ENCODE measurements at places on chromosomes 11 and 22. TPM values are rescaled to one million over a fixed set of nuclear protein-coding genes. Genes with fewer than 3 reads are reported as not detected.
A peak's percentile ranks its signal among the peaks of the same experiment; 100 is the strongest.

GRCh38 chr11:71336996-71337754 is 84.8 kb upstream of the SHANK2 start:
- no peak for DNase-seq

- DNase-seq = no peak
Observed at GRCh38 chr11:69343401-69344321, 49.7 kb downstream of the MYEOV start.

GRCh38 chr11:80281194-80281593 is 840.4 kb upstream of the TENM4 start:
- no peak for DNase-seq

DNA sequence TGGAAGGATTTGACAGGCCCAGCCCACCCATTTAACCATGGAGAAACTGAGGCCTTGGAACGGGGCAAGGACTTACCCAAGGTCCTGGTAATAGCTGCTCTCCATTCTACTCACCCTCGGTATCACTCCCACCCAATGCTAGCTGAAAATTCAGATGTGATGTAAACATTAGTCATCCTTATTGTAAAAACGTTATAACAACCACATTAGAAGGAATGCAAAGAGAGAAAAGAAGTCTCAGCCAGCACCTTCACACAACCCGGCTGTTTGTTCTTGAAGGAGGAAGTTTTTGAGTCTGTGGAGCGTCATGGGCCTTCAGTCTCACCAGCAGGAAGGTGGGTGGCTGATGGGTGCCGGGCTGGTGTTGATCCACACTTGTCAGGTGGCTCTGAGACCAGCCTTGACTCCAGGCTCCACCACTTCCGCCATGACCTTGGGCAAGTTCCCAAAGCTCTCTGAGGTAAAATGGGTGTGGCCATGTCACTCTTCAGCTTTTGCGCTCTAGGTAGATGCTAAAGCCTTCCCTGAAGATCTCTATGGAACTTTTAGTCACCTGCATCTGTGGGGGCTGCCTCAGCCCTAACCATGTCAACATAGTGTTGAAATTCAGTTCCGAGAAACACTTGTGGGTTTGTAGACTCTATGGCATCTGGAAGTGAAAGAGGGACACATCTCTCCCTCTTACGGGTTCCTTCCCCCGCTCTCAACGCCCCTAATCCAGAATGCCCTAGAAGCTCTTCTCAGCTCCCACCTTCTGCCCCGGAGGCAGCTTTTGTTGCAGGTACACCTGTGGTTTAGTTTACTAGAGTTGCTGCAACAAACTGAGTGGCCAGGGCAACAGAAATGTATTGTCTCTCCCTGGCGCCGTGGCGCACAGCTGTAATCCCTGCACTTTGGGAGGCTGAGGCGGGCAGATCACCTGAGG is 14.8 kb downstream of the CD6 start:
- no peak for DNase-seq

GRCh38 chr11:87180742-87181141 is 143.0 kb downstream of the TMEM135 start:
- DNase-seq = peak; percentile 30

DNA sequence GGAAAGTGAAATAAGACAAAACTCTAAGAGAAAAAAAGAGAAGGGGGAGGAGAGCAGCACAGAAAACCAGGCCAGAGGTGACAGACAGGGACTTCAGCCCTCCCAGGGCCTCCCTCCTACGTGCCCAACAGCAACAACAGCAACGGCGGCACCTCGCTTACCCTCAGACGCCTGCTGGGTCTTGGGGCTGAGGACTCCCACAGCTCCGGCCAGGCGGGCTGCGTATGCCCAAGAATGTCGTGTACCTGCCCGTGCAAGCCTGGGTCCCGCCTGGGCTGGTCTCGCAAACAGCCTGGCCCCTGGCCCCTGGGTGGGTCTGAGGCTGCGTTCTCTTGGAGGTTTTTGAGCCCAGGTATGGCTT is 30.5 kb downstream of the ARAP1 start:
- no peak for DNase-seq

DNA sequence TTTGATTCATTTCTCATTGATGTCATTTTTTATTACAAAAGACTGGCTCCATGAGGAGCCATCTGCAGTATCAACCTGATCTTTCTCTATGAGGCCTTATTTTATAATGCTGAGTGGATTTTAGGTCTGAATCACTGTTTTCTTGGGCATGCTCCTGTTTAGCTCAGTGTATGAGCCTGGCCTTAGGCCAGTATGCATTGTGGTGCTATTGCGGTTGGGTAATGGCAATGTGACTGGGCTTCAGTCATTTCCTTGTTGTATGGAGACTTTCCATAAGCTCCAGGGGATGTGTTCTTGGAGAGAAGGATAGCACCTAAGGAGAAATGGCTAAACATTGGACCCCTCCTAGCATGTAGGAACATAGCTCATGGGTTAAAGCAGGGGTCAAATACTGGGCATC is 293.2 kb downstream of the NELL1 start:
- DNase-seq = no peak

- no peak for DNase-seq
Observed at GRCh38 chr11:40168414-40168813, 1291.0 kb downstream of the LRRC4C start.

DNA sequence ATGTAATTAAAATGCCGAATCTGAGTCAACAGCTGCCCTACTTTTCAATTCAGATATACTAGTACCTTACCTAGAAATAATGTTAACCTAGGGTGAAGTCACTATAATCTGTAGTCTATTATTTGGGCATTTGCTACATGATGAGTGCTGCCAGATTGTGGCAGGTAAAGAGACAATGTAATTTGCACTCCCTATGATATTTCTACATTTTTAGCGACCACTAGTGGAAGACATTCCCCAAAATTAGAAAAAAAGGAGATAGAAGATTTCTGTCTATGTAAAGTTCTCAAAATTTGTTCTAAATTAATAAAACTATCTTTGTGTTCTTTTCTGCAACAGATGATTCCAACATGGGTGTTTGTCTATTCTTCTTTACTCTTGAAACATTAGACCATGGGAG is 14.1 kb downstream of the MS4A1 start:
- no peak for DNase-seq

- DNase-seq = no peak
Observed at GRCh38 chr11:84865257-84865656, 761.9 kb downstream of the DLG2 start.

- no peak for DNase-seq
Observed at GRCh38 chr11:101723371-101723770, 139.6 kb upstream of the TRPC6 start.

DNA sequence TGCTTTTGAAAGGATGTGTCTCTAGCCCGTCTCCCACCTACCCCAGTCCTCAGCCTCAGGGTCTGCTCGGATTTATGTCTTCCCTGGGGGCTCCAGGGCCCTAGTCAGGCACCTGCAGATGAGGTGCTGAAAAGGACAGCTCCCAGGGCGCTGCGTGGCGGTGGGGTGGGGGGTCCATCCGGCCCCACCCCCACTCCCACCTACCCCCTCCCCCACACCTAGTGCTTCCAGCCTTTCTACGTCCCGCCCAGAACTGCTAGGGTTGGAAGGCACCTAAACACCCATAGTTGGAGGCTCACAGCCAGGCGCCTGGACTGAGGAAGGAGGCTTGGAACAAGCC is 1.4 kb upstream of the ROBO3 start:
- DNase-seq = no peak

- no peak for DNase-seq
Observed at GRCh38 chr22:34414467-34415440, 494.5 kb upstream of the LARGE1 start.

DNA sequence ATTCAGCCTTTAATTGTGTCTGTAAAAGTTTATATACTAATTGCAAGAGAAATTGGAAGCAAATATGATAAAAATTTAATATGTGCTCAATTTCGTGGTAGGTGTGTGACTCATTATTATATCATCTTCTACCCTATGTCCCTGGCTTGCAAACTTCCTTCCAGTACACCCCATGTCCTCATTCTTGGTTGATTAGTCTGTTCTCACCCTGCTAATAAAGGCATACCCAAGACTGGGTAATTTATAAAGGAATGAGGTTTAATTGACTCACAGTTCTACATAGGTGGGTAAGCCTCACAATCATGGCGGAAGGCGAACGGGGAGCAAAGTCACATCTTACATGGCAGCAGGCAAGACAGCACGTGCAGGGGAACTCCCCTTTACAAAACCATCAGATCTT is 11.9 kb downstream of the MRGPRX3 start:
- no peak for DNase-seq

- DNase-seq = no peak
Observed at GRCh38 chr11:106642331-106642730, 375.9 kb downstream of the GUCY1A2 start.

TUBA8 gene
- total RNA-seq = 4.0 TPM

YPEL4 gene
- 0.30 TPM for total RNA-seq

TRPC6 gene
- total RNA-seq = not detected

LGR4 gene
- total RNA-seq = 3.1 TPM
